ENCODE measurements at places on chromosomes 6 and 20. TPM values are rescaled to one million over a fixed set of nuclear protein-coding genes. Genes with fewer than 3 reads are reported as not detected.

SNAP25 gene
- not detected for total RNA-seq

GRCh38 chr6:166852451-166852975, 103.8 kb downstream of the RNASET2 start:
- DNase-seq: no peak
- no peak overlapping the region for H3K4me3 ChIP-seq
- H3K36me3 ChIP-seq: no peaks in the 10 kb centered on the region
- H3K27me3 ChIP-seq: no peaks in the 10 kb centered on the region
- no peak overlapping the region for H3K27ac ChIP-seq

DNA sequence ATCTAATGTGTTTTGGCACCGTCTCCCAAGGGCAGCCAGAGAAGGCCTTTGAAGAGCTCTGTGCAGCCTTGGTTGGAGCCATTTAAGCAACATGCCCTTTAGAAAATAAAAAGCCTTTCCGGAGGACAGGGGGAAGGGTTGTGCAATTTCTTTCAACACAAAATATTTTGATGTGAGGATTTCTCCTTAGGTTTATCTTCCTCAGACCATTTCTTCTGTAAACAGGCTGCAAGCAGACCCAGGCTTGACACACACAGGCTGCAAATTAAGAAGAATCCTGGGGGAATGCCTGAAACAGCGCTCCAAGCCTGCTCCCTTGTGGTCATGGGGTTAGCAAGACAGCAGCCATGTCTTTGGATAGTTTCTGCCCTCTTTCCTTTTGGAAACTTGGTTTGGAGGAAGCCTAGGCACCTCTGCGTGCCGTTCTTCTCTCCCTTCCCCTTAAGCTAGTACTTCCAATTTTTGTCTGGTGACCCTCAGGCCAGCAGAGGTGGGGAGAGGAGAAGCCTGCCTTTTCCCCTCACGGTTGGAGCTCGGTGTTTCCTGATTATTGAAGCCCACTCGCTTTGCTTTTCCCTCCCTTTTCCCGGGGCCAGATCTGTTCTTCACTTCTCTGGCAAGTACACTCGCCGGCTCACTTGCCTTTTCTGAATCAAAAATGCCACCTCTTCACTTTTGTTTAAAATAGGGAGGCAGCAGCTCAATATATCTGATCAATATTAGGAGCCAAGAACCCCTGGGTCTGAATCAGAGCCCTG, 39.6 kb upstream of the NOX3 start:
- no peaks in the 10 kb centered on the region for H3K27me3 ChIP-seq
- no peak for DNase-seq
- no peak overlapping the region for H3K4me3 ChIP-seq
- no peaks in the 10 kb centered on the region for H3K4me1 ChIP-seq
- no peaks in the 10 kb centered on the region for H3K36me3 ChIP-seq

- H3K36me3 ChIP-seq: no peaks in the 10 kb centered on the region
- no peak overlapping the region for H3K4me3 ChIP-seq
- no peak for DNase-seq
- no peaks in the 10 kb centered on the region for H3K4me1 ChIP-seq
- no peaks in the 10 kb centered on the region for H3K27me3 ChIP-seq
Observed at GRCh38 chr6:14849185-14849584, 396.7 kb upstream of the JARID2 start.

DNA sequence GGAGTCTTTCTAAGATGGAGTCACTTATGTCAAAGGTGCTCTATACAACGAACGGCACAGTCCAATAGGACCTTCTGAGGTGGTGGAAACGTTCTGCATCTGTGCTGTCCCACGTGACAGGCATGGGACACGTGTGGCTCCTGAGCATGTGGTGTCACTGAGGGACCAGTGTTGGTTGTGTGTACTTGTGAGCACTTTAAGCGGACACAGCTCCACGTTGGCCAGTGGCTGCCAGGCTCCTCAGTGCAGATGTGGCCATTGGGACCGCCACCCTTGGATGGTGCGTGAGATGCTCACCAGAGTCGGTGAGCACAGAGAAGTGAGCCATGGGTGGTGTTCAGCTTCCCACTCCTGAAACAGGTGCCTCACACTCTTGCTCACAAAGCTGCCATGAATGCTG, 110.0 kb downstream of the SYNDIG1 start:
- no peaks in the 10 kb centered on the region for H3K36me3 ChIP-seq
- H3K4me1 ChIP-seq: no peaks in the 10 kb centered on the region
- no peak overlapping the region for H3K27ac ChIP-seq
- DNase-seq: no peak
- H3K27me3 ChIP-seq: no peaks in the 10 kb centered on the region

DNA sequence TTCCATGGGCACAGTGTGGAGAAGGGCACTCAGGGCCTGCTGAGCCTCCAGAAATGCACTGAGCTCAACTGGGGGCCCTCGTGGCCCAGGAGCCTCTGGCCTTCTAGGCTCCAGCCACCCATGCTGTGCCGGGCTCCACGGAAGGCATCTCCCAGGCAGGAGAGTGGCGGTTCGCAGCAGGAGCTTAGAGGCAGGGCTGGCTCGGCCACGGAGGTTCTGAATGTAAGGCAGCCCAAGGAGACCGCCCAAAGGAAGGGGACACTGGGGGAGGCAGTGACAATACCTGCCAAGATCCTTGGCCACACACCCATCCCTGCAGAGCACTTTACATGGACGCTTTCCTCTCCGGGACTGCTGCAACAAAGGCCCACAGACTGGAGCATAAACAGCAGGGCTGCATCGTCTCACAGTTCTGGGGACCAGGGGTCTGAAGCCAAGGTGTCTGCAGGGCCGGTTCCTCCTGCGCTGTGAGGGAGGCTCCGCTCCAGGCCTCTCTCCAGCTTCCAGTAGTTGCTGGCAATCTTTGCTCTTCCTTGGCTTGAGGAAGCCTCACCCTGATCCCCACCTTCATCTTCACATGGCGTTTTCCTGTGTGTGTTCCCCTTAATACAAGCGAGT, 128.2 kb upstream of the CDH4 start:
- H3K4me3 ChIP-seq: no peak overlapping the region
- no peaks in the 10 kb centered on the region for H3K27me3 ChIP-seq
- H3K4me1 ChIP-seq: no peaks in the 10 kb centered on the region
- H3K36me3 ChIP-seq: no peaks in the 10 kb centered on the region
- DNase-seq: no peak

GRCh38 chr6:34810936-34811632, 19.2 kb downstream of the BLTP3A start:
- H3K27ac ChIP-seq: no peak overlapping the region
- no peak for DNase-seq
- no peaks in the 10 kb centered on the region for H3K4me1 ChIP-seq
- no peaks in the 10 kb centered on the region for H3K27me3 ChIP-seq
- H3K36me3 ChIP-seq: no peaks in the 10 kb centered on the region
- no peak overlapping the region for H3K4me3 ChIP-seq
